ENCODE measurements at places on chromosomes 1 and 21.

DNA sequence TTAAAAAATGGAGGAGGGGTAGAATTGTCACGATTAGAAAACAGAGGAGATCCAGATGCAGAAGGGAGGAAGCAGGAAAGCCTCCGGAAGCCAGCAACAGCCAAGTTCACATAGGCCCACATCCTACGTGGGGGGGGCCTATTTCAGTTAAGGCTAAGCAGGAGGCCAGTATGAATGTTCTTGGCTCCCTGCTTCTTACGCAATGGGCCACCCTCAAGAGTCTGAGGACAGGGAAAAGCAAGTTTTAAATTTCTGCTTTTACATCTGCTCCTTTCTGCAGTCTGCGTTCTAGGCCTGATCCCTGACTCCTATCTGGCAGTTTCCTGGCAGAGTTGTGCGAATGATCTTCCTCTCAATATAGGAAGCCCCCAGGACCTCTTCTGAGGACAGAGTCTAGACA is 30.6 kb downstream of the RABIF start:
- no peak for DNase-seq

- no peak for DNase-seq
Observed at GRCh38 chr1:78171736-78172590, 126.2 kb downstream of the GIPC2 start.

DNA sequence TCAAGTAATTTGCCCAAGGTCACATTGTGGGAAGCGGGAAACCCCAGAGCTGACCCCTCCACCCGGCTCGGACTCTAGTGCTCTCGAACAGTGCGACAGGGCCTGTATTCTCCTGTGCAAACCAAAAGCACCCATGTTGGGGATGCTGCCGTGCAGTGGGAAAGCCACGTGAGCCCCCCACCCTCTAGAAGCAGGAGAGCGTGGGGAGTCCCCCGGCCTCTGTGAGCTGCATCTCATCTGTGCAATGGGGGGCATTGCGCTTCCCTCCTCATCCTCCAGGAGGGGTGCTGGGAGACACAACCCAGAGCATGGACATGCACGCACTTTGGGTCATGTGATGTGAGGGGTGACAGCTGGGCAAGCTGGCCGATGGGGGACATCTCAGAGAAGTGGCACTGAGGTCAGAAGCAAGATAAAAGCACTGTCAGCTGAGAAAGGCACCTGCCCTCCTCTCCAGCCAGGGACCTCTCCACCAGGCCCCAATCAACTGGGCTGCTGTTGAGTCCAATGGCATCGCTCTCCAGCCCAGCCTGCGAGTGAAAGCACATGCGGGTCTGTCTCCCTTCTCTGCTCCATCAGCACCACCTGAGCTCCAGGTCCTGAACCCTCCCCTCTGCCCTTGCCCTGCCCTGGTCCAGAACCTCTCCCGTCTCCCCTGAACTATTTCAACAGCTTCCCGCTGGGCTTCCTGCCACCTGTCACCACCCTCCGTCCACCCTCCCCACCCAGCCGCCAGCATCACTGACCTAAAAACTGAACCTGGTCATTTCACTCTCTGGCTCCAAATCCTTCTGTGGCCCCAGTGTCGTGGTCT is 76.4 kb upstream of the IFFO2 start:
- no peak for DNase-seq

- DNase-seq: peak; percentile 30
Observed at GRCh38 chr1:92310185-92310597, 11.3 kb downstream of the RPAP2 start.

DNA sequence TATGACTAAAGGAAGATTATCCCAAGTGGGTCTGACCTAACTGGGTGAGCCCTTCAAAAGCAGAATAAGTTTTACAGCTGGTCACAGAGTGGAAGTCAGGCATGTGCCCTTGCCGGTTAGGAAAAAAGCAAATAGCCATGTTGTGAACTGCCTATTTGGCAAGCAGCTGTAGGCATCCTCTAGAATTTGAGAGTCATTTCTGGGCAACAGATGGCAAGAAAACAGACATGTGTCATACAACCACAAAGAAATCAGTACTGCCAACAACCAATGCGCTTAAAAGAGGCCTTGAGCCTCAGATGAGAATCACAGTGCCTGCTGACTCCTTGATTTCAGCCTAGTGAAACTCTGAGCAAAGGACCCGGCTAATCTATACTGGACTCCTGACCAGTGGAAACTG is 26.8 kb downstream of the LRRC53 start:
- no peak for DNase-seq

- no peak for DNase-seq
Observed at GRCh38 chr1:36843906-36844610, 190.3 kb downstream of the GRIK3 start.

- DNase-seq: no peak
Observed at GRCh38 chr1:115348636-115349035, 10.6 kb upstream of the NGF start.

DNA sequence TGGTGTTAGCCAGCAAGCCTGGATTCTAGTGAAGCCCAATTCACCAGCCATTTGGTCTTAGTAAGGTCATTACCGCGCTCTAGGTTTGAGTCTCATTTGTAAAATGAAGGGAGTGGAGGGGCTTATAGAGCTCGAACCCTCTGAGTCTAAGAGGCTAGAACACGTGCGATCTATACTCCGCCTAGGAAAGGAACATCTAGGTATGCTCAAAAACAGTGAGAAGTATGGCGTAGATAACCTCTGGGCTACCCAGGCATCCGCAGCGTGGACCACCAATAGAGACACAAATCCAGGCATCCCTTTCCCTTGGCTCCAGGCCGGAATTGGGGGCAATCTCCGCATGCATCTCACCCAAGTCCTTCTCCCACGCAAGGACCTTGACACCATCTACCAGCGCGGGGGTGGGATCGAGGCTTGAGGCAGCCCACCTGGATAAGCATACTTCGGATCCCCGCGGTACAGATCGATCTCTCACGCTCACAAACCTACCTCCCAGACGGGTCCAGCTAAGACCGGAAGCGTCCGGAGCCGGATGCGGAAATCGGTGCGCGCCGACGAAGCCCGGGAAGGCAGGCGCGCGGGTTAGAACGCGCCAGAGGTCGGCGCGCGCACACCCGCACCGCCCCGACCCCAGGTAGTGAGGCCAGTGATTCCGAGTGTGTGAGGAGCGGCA is at the start of gene METTL25B:
TSS of gene METTL25B (plus strand) at position 544 of the 673 bp plus-strand sequence. CDS start 636 bp downstream, outside the sequence.
- peak; percentile 56 for DNase-seq

- no peak for DNase-seq
Observed at GRCh38 chr1:3063379-3064295, 5.4 kb upstream of the PRDM16 start.

GRCh38 chr21:42568866-42569731 is 55.4 kb downstream of the SLC37A1 start:
- no peak for DNase-seq

- DNase-seq: no peak
Observed at GRCh38 chr1:226519716-226520598, 28.6 kb upstream of the STUM start.

GRCh38 chr1:169529068-169529642 is 43.4 kb upstream of the SLC19A2 start:
- DNase-seq: no peak

- DNase-seq: no peak
Observed at GRCh38 chr1:199352351-199352750, 675.2 kb upstream of the NR5A2 start.

- no peak for DNase-seq
Observed at GRCh38 chr1:203265541-203265940, 36.1 kb upstream of the CHIT1 start.
